ENCODE measurements at places on chromosomes 4 and X. TPM values are rescaled to one million over a fixed set of nuclear protein-coding genes. Genes with fewer than 3 reads are reported as not detected.

Gene PPEF2
- total RNA-seq = not detected

Gene FHDC1
- total RNA-seq = 0.16 TPM

Gene VCX3B
- total RNA-seq = not detected

Gene RAB39B
- total RNA-seq = not detected

Gene NXF2
- total RNA-seq = not detected

Gene GABRG1
- total RNA-seq = not detected

Gene TRIM60
- not detected for total RNA-seq
